ENCODE measurements at places on chromosomes 5 and 9.

DNA sequence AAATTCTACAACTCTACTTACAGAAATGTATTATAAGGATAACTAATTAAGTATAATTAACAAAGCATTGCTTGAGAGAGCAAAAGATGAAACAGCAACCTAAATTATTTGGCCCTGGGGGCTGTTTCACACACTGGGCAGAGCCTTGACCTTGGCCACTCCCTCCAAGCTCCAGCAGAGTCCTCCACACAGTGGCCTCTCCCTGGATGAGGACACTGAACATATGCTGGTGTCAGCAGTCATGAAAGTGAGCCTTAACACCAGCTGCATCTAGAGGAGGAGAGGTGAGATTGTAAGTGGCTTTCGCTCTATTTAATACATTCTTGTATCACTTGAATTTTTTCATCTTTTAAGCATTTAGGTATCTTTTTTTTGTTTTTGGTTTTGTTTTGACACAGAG lies 23.3 kb upstream of the ZDHHC12 start:
- no peak for DNase-seq

DNA sequence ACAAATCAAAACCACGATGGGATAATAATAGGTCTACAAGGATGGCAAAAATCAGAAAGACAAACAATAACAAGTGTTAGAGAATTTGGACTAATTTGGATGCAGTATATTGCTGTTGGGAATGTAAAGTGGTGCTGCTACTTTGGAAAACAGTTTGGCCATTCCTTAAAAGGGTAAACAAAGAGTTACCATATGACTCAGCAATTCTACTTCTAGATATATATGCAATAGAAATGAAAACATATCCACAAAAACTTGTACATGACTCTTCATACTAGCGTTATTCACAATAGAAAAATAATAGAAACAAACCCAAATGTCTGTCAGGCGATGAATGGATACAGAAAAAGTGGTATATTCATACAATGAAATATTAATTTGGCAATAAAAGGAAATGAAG lies 58.3 kb downstream of the JAK2 start:
- no peak for DNase-seq

DNA sequence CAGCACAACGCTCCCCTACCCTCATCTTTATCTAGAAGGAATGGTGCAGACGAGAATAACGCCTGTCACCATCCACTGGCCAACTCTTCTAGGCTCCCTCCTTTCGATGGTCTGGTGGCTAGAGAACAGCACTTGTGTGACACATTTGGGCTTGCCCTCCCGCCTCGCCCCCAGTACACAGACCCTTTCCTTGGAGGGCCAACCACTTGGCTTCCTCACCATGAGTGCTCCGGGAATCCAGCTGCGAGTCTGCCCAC lies 1.4 kb downstream of the GNAQ start:
- no peak for DNase-seq

DNA sequence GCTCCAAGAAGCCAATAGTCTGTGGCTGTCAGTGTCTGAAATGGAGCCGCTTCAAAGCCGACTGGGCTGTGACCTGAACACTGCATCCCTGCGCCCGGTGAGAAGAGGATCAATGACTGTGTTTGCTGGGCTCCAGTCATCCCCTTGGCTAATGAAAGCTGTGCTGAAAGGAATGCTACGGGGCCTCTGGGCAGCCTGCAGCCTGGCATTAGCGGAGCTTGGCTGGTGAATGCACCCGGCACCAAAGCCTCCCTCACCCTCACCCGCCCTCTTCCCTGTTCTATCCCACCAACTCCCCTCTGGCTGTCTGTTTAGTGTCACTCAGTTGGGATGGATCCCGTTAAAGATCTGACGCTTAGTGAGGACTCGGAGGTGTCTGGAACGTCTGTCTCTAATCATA lies 355.3 kb downstream of the BNC2 start:
- DNase-seq: no peak

- no peak for DNase-seq
Observed at GRCh38 chr5:1000329-1000728, 8.3 kb upstream of the NKD2 start.

DNA sequence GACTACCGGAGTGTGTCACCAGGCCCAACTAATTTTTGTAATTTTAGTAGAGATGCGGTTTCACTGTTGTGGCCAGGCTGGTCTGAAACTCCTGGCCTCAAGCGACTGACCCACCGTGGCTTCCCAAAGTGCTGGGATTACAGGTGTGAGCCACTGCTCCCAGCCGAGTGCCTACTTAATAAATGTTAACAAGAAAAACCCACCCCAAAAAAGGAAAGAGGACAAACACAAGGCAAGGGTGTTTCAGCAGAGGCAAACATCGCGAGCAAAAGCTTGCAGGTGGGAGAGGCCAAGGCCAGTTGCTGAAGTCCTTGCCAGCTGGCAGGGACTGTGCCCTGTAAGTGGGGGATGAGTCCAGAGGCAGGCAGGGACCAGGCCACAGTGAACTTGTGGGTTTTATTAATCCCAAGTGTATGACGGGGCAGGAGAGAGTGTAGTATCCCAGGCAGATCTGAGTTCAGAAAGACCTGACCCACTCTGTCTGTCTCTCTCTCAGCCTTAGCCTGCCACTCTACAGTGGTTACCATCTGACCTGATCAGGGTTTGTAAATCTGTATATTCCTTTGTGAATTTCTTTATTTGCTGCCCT lies 6.4 kb upstream of the FPGS start:
- no peak for DNase-seq

DNA sequence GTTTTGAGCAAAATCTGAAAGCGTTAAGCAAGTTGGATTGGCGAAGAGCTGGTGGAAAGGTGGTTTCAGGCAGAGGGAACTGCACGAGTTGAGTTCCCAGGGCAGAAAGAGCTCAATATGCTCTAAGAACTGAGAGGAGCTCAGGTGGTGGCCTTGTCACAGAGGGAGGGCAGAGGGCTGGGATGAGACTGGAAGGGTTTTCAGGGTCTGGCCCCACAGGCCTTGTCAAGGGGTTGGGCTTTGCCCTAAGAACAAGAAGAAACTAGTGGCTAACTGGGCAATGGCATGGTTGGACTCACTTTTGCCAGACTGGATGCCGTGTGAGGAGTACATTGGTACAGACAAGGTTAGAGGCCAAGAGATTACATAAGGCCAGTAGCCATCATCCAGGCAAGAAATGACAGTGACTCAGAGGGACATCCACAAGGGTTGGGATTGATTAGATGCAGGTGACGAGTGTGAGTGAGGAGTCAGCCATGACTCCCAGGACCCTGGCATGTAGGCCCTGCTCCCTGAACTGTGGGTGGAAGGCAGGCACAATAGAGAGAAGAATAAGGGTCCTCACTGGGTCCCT lies 75.1 kb upstream of the SMIM23 start:
- no peak for DNase-seq

DNA sequence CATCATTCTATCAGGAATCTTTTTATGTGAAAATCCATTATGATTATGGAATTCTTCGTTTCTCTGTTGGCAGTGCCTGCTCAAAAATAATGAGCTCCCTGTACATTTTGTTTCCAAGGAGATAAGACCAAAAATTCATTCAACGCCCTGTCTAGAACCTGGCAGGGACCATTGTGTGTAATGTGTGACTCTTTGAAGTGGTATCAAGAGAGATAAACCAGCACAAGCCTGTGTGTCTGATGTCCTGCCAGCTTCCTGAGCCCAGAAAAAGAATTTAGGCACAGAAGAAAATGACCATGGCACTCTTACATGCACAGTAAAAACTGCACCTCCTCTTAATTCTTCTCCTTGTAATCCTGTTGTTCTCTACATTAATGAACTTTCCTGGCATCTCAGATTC lies 177.4 kb downstream of the SAXO1 start:
- no peak for DNase-seq

GRCh38 chr9:92728831-92729734 lies 35.5 kb downstream of the BICD2 start:
- no peak for DNase-seq

- DNase-seq: no peak
Observed at GRCh38 chr5:174545926-174546325, 178.5 kb upstream of the MSX2 start.

DNA sequence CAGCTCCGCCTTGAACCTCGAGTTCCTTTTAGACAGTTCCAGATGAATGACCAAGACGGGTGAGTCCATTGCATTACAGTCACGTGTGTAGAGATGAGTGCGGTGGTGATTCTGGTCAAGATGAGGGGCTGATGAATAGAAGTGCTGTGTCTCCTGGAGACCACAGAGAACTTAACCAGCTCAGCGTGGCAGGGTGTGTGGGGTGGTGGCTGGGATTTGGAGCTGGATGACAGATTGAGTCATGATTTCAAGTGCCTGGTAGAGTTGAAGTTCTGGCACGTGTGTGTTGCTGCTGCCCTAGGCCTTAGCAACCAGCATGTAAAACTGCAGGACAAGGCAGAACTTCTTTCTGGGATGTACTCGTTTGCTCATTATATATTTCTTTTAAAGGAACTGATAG lies 53.3 kb downstream of the PRRC2B start:
- DNase-seq: no peak

DNA sequence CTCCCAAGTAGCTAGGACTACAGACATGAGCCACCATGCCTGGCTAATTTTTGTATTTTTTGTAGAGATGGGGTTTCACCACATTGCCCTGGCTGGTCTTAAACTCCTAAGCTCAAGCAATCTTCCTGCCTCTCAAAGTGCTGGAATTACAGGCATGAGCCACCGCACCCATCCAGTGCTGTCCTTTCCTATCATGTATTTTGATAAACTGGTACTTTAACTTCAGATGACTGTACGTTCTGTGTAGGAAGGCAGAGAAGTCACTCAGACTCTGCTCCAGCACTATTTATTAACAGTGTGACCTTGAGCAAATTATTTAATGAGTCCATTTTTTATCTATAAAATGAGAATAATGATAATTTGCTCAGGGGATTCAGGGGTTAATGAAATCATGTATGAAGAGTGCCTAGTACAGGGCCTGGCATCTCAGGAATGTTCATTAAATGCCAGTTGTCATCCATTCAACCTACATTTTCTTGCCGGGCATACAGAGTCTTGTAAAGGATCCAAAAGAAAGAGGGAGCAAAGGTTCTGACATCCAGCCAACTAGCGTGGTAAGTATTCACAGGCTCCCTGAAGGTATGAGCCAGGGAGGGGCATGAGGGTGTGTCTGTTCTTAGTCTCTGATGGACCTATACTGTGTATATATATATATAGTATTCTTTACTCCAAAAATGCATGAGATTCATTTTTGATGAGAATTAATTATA lies 201.9 kb downstream of the PBX3 start:
- DNase-seq: no peak

GRCh38 chr5:151699071-151699901 lies 12.6 kb upstream of the SPARC start:
- DNase-seq: no peak

DNA sequence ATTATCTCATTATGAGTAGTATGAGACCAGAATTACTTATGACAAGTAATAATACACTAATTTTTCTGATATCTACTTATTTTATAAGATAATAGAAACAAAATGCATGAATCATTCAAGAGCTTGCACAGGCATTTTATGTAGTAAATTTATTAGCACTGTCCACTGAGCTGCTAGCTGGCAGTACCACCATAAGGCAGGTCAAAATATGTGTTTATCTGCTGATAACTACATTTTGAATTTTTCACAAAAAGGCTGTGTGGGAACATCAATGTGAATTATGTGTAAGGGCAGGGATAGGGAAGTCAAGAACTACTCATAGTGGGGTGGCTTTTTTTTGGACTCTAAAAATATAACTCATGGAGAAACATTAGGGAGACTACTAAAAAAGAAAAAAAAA lies 249.6 kb downstream of the PAPPA start:
- DNase-seq: no peak

- no peak for DNase-seq
Observed at GRCh38 chr5:199197-199949, 8.1 kb downstream of the LRRC14B start.

GRCh38 chr9:117742131-117742530 lies 37.9 kb downstream of the TLR4 start:
- DNase-seq: no peak

DNA sequence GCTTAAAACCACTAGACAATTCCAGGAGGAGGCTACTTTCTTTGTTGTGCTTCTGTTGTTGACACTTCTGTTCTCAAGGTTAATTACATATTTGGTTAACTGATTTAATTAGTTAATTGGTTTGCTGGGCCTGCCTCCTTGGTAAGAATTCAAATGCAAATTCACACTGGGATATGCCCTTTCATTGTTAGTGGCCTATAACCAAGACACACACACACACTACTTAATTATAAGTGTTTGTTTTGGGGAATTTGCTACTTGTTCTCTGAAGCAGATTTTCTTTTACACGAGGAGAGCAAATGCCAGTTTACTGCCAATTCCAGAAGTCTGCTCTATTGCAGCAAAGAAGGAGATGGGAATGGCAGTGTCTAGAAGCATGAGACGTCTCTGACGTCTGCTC lies 101.6 kb upstream of the BASP1 start:
- no peak for DNase-seq
